ENCODE measurements at places on chromosomes 16 and 17. TPM values are rescaled to one million over a fixed set of nuclear protein-coding genes. Genes with fewer than 3 reads are reported as not detected.

The CCT6B gene
- 0.48 TPM for total RNA-seq

DNA sequence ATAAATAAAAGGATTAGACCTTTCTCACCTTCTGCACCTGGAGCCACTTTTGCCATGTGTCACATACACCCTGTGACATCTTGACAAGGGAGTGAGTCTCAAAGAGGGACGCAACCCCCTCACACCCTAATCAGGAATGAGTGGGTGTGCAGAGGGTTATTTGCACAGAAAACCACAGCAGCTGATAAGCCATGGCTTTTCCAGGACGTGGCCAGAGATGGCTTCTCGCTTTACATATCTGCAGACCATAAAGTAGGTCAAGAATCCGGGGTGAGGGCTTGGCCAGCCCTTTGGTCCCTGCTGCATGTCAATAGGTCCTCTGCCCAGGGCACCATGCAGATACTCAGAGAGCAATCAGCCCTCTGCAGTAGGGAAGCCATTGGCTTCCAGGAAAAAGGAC lies 2.4 kb upstream of the CD300LF start:
- DNase-seq, result no peak

The KDM8 gene
- total RNA-seq, result 14.6 TPM

The SSTR5 gene
- total RNA-seq, result 0.56 TPM

DNA sequence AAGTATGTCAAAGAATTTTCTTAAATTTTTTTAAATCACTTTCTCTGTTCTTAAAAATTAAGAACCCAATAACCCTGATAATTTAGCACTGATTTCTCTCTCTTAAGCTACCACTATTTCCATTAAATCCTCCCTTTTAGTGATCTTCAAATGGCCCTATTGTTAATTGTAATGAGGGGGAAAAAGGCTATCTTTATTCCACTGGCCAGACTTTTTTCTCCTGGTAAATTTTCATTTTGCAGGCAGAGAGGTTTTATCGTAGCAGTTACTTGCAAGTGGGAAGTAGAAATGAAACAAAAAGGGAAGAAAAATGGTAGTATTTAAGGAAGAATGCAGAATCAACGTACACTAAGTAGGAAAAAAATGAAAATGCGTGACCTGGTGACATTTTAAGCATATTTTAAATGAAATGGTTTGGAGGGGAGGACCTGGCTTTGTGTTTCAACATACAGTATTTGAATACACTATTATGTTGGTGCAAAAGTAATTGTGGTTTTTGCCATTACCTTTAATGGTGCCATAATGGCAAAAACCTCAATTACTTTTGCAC lies 224.9 kb downstream of the TANC2 start:
- DNase-seq, result no peak

The TOP2A gene
- 291 TPM for total RNA-seq

The KRTAP4-1 gene
- total RNA-seq, result not detected

GRCh38 chr17:41976142-41976768 lies 9.7 kb downstream of the CNP start:
- DNase-seq, result no peak

The ABCC11 gene
- total RNA-seq, result not detected

The CCL1 gene
- not detected for total RNA-seq

DNA sequence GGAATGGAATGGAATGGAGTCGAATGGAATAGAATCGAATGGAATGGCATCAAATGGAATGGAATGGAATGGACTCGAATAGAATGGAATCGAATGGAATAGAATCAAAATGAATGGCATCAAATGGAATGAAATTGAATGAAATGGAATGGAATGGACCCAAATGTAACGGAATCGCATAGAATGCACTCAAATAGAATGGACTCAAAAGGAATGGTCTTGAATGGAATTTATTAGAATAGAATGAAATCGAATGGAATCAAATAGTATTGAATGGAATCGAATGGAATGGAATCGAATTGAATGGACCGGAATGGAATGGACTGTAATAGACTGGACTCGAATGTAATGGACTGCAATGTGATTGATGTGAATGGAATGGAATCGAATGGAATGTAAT lies 501.4 kb upstream of the WSB1 start:
- DNase-seq, result peak; percentile 17

- DNase-seq, result no peak
Observed at GRCh38 chr16:65548470-65548869, 426.6 kb upstream of the CDH11 start.

GRCh38 chr17:45090711-45091110 lies 29.6 kb downstream of the NMT1 start:
- no peak for DNase-seq

GRCh38 chr16:80903616-80904015 lies 99.2 kb upstream of the CDYL2 start:
- no peak for DNase-seq
